ENCODE measurements at places on chromosomes 11 and 22.

GRCh38 chr11:66050581-66051231, 1.5 kb upstream of the SF3B2 start:
- DNase-seq: no peak

- no peak for DNase-seq
Observed at GRCh38 chr22:46806794-46807193, 44.3 kb downstream of the TBC1D22A start.

DNA sequence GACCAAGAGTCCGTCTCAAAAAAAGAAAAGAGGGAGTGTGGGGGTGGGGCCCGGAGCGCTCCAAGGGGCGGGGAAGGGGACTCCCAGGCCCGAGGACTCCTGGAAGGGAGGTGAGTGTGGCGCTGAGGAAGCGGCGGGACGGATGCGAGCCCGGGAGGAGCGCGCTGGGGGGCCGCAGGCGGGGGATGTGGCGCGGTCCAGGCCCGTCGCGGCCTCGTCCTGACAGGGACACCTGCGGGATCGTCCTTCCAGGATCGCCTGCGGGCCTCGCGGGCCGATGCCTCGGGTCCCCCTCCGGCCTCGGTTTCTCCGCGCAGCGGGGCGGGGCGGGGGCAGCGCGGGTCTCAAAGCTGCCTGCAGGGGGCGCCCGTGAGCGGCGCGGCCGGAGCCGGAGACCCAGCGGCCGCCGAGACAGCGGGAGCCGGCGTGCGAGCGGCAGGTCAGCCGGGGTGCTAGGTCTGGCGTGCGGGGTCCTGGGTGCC, 3.8 kb upstream of the ADORA2A start:
- no peak for DNase-seq

- DNase-seq: no peak
Observed at GRCh38 chr11:20208622-20209111, 48.4 kb upstream of the DBX1 start.

GRCh38 chr11:100719362-100719761, 32.3 kb downstream of the ARHGAP42 start:
- no peak for DNase-seq

GRCh38 chr11:70423523-70424505, 25.5 kb downstream of the CTTN start:
- peak; percentile 50 for DNase-seq

DNA sequence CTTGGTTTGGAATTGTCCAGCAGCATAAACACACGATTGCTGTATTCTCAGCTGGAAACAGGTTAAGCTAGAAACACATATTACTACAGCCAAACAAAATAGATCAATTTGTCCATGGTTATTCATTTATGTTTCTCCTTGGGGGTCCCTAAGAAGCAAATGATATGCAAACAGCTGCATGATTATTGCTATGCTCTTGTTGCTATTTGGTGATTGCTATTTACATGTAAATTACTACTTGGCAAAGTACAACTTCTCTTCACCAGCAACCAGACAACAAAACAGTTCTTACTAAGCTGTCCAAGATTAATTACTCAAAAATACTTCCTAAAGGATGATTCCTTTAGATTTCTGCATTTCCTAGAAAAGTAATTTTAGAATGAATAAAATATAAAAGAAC, 567.9 kb upstream of the ARHGAP42 start:
- no peak for DNase-seq

All from GM04503 (cell line).